ENCODE measurements at places on chromosomes 12 and 14.
A peak's percentile ranks its signal among the peaks of the same experiment; 100 is the strongest.

- no peak for DNase-seq
Observed at GRCh38 chr12:70002097-70002911, 177.3 kb downstream of the MYRFL start.

DNA sequence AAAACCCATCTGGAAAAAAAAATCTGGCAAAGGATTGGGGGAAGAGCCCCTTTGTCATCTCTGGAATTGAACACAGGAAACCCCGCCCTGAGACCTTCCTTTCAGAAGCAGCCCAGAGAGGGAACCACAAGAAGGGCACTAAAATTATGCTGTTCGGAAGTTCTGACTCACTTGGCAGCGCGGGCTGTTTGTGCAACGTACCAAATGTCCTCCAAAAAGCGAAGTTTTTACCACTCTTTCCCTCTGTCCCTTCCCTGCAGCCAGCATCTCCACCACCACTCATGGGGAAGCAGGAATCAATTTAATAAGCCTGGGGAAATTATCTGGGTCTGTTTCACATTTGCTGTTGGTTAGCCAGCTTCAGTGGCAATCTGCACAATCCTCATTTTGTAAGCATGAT lies 3.2 kb upstream of the SYNE3 start:
- peak; percentile 91 for DNase-seq

GRCh38 chr12:127393896-127394295 lies 873.1 kb upstream of the TMEM132C start:
- peak; percentile 94 for DNase-seq

- DNase-seq, result no peak
Observed at GRCh38 chr12:28135801-28136439, 54.3 kb upstream of the CCDC91 start.

DNA sequence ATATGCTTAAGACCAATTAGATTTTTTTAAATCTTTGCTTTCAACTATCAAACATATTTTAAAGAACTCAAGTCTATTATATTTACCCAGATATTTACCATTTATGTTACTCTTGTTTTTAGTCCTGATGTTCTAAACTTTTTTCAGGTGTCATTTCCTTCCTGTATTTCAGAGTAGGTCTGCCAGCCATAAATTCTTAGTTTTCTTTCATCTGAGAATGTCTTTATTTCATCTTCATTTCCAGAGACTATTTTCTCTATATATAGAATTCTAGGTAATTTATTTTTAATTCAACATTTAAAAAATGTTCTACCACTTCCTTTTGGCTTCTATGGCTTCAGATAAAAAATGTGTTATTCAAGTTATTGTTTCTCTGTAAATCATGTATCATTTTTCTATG lies 218.2 kb upstream of the AMIGO2 start:
- no peak for DNase-seq

GRCh38 chr14:76759589-76759988 lies 1.7 kb upstream of the VASH1 start:
- no peak for DNase-seq

GRCh38 chr14:74942608-74943007 lies 12.8 kb downstream of the PGF start:
- no peak for DNase-seq

- no peak for DNase-seq
Observed at GRCh38 chr14:79201564-79202207, 1009.6 kb downstream of the DIO2 start.

GRCh38 chr12:14326699-14327098 lies 38.8 kb upstream of the ATF7IP start:
- no peak for DNase-seq

DNA sequence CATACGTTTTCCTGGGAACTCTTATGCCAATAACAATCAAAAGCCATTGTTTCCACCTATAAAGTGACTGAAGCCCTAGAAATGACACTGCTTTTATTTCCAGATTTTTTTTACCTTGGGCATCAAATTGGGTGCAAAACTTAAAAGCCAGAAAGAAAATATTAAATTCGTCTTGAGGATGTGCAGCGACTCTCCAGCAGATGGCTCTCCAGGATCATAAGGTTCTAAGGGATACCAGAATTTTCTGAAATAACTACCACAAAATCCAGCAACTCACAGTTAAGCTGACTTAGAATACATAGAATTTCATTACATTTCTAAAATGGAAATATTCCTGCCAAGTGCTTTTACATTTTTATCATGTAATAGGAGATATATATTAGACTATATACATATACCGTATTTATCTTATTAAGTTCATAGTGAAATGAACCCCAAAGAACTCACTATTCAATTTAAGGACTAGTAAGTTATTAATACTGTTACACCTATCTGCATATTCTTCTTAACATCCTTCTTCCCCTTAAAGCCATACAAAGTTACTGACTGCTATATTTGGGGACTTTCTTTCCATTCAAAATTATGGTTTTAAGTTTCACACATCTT lies 44.0 kb downstream of the ARMH4 start:
- DNase-seq, result peak; percentile 76

- peak; percentile 57 for DNase-seq
Observed at GRCh38 chr12:106138633-106139421, at the start of gene NUAK1. Gene NUAK1, minus strand, starts transcription at chr12:106138954. Its CDS starts 301 bp downstream, at chr12:106138653.

- no peak for DNase-seq
Observed at GRCh38 chr14:50533241-50533705, 904 bp upstream of the MAP4K5 start.

- no peak for DNase-seq
Observed at GRCh38 chr12:53057816-53058500, 8.1 kb downstream of the TNS2 start.

DNA sequence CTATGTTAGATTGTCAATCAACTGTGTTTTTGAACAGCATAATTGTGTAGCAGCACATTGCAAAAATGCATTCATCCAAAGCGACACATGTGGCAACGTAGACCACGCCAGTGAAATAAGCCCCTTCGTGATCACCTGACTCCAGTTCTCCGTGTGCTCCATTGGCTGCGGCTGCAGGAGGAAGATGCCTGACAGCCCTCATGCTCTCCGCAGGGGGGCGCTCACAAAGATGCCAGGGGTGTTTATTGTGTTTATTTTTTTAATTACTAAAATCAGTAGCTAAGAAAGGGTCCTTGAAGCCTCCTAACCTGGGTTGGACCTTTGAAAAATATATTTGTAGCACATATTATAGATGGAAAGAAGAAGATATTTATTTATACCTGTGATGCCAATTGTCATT lies 116.3 kb downstream of the SLC15A4 start:
- DNase-seq, result no peak

- DNase-seq, result no peak
Observed at GRCh38 chr12:126474703-126475102, 1409.5 kb downstream of the AACS start.

- peak; percentile 97 for DNase-seq
Observed at GRCh38 chr12:77122236-77122635, 56.9 kb upstream of the E2F7 start.

DNA sequence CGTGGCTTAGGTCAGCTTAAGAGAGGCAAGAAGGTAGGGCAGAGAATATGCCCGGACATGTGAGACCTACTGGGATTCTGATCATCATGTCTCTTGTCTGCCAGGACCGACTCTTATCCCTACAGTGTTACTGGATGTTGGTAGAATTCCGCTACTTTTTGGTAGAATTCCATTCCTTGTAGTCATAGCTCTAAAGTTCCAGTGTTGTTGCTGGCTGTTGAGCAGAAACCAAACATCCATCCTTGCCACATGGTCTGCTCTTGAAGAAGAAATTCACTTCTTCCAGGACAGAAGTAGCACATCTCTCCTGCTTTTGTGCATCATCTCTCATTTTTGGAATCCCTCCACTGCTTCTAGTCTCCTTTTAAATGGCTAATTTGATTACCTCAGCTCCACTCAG lies 453.7 kb downstream of the RPL10L start:
- DNase-seq, result peak; percentile 33

- peak; percentile 66 for DNase-seq
Observed at GRCh38 chr14:60922050-60922449, 58.8 kb downstream of the TRMT5 start.

DNA sequence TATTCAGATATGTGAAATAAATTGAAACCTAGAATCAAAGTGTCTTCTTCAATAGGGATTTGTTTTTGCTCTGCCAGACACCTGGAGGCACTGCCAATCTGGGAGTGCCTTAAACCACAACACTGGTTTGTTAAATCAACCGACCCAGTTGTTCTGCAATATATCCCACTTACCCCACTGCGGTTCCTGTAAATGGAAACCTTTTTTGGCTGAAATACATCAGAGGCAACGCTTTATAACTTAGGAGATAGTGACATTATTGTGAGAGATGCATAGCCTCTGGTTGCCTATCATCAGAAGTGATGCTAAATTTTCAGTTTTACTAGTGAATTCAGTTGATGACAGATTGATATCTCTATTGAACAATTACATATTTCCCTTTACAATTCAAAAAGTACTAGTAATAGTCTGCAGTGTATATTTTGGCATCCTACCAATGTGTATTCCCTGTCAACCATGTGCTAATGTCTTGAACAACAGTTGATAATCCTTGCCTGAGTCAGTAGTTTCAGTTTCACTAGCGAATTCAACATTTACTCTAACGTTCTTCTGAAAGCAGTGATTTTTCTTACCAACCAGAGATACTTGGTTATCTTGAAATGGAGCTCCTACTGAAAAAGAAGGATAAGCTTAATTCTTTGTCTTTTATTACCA lies 30.5 kb downstream of the PPP2R5C start:
- peak; percentile 42 for DNase-seq

DNA sequence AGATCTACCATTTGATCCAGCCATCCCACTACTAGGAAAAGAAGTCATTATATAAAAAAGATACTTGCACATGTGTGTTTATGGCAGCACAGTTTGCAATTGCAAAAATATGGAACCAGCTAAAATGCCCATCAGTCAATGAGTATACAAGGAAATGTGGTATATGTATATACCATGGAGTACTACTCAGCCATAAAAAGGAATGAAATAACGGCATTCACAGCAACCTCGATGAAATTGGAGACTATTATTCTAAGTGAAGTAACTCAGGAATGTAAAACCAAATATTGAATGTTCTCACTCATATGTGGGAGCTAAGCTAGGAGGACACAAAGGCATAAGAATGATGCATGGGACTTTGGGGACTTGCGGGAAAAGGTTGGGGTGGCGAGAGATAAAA lies 402.6 kb downstream of the RAD51B start:
- no peak for DNase-seq

- DNase-seq, result no peak
Observed at GRCh38 chr12:131634037-131634436, 76.9 kb upstream of the SFSWAP start.

GRCh38 chr14:61630399-61631044 lies 64.8 kb upstream of the HIF1A start:
- no peak for DNase-seq

GRCh38 chr12:110367181-110367864 lies 36.2 kb downstream of the ANAPC7 start:
- no peak for DNase-seq

DNA sequence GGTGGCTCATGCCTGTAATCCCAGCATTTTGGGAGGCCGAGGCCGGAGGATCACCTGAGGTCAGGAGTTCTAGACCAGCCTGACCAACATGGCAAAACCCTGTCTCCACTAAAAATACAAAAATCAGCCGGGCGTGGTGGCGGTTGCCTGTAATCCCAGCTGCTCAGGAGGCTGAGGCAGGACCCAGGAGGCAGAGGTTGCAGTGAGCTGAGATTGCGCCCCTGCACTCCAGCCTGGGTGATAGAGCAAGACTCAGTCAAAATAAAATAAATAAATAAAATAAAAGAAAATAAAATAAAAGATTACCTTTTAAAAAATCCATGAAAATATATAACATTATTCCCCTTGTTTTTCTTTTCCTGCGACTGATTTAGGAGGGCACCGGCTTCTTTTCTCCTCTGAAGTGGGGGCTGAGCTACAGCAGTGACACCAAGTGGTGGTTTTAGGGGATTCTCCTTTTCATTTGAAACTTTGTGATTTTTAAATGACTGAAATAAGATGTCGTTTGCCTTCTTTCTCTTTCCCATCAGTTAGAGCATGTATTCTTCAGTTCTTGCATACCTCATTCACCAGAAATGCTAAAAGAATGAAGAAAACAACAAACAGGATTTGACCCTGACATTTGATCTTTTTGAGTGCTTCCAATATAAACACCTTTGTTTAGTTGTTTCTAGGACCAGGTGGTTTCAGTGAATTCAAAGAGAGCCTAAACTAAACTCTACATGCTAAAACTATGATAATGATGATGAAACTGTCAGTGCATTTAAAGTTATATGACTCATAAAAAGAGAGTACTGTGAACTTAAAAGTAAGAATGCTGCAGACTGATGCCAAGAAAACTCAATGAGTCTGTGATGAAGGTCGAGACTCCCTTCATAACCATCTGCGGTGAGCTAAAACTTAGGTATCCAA lies 22.6 kb upstream of the PKP2 start:
- peak; percentile 22 for DNase-seq

DNA sequence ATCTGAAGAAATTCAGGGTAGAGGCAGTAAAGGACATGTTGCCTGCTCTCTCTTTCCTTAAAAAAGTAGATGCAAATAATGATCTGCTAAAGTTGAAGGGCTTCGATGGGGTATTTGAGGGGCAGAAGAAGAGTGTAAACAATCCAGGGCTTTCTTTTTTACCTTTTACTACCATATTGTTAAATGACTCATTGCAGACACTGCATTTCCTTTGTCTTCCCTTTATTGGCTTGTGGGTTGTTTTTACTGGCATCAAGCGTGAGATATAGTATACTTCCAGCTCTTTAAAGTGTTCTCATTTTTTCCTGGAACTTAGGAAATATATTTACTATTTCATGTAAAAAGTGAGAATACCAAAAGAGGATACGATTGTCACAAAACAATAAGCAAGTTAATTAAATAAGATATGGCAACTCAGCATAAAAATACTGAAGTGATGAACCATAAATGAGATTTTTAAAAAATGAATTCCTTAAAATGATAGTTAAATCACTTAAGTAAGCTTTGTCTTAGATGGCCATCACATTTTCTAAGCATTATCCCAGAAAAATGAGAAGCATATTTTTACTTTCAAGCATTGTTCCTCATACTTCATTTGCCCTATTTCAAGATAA lies 72.3 kb upstream of the KRAS start:
- DNase-seq, result peak; percentile 37

DNA sequence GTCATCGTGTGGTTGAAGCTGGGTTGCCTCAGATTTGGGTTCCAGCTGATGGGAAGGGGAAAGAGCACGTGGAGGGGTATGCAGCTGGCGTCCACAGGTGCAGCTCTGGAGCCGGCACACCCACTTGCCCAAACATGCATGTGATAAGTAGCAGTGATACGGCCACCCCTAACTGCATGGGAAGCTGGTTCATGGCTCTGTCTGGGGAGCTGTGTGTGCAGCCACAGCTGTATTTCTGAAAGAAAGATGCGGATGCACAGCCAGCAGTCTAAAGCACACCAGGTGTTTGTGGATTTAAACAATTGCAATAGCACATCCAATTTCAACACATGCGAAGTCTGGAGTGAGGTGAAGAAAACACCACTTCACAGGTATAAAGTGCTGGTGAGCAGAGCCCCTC lies 181.4 kb downstream of the EFCAB11 start:
- DNase-seq, result no peak

DNA sequence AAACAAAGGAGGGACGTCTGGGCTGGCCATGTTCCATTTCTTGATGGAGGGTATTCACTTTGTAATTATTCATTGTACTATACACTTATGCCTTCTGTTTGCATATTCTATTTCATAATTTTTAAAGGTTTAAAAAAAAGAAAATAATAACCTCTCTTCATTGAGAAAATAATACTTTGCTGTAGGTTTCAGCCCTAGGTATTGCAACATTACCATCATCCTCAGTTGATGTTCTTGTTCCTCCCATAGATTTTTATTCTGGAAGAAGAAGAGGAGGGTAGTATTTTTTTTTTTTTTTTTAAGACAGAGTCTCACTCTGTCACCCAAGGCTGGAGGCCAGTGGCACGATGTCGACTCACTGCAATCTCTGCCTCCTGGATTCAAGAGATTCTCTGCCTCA lies 54.7 kb downstream of the PHLDA1 start:
- no peak for DNase-seq

- no peak for DNase-seq
Observed at GRCh38 chr14:80955416-80955941, at the start of gene TSHR. Gene TSHR, plus strand, starts transcription at chr14:80955621. Its CDS starts 60 bp downstream, at chr14:80955681.
